ENCODE measurements at places on chromosomes 7 and 10.
A peak's percentile ranks its signal among the peaks of the same experiment; 100 is the strongest.

DNA sequence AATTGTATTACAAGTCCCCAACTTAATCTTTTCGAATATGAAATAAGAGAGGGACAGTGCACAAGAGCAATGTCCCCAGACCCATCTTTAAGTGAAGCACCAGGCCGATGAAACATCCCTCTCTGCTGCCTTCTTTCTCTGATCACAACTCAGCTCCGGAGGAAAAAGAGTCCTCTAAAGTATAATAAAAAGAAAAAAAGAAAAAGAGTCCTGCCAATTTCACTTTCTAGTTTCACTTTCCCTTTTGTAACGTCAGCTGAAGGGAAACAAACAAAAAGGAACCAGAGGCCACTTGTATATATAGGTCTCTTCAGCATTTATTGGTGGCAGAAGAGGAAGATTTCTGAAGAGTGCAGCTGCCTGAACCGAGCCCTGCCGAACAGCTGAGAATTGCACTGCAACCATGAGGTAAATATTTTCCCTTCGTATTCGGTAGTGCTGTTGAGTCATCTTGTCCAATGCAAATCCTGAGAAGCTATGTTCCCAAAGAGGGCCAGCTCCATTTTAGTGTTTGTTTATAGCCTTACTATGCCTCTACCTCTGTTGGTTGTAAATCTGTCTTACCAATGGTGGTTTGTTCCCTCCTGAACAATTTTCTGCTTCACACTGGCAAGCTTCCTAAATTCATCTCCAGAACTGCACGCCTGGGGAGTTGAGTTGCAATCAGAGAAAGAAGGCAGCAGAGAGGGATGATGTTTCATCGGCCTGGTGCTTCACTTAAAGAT is at the start of gene IFIT2:
Gene IFIT2 (plus strand): TSS at position 326 of the 725 bp plus-strand sequence. CDS start 78 bp downstream, at position 404.
- DNase-seq = peak; percentile 29

GRCh38 chr7:69843653-69844052 is 245.4 kb downstream of the AUTS2 start:
- DNase-seq = no peak

GRCh38 chr10:114289096-114289436 is 50.0 kb downstream of the VWA2 start:
- DNase-seq = no peak

- DNase-seq = no peak
Observed at GRCh38 chr10:71143610-71144009, 68.8 kb upstream of the UNC5B start.

DNA sequence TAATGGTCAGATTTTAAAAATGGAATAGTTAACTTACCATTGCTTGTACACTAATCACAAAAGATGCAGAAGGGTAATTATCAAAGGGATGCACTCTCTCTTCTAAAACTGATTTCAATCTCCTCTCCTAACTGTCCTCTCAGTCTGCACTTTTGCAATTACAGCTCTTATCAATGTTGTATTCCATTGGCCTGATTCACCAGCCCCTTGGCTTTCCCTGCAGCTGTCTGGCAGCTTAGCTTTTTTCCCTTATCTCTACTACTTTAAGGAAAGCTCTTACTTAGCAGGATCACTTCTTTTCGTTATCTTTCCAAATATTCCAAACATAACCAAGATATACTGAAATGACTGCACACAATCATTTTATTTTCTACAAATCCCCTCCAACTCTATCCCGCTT is 448.8 kb downstream of the GRM8 start:
- DNase-seq = no peak

DNA sequence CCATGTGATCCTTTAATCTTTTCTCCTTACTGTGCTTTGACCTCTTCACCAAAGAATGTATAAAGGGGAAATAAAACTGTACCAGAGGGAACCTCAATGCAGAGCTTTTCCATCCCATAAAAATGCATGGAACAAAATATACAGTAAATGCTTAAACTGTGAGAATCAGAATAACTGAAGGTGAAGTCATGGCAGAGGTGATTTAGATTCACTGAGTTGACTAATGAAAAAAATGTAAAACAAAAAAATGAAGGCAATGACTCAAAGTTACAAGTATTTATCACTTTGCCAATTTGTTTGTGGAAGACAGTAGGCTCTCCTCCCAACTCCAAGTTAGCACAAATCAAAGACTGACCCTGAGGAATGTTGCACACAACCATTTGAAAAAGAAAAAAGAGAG is 1331.6 kb upstream of the SORCS1 start:
- DNase-seq = no peak

DNA sequence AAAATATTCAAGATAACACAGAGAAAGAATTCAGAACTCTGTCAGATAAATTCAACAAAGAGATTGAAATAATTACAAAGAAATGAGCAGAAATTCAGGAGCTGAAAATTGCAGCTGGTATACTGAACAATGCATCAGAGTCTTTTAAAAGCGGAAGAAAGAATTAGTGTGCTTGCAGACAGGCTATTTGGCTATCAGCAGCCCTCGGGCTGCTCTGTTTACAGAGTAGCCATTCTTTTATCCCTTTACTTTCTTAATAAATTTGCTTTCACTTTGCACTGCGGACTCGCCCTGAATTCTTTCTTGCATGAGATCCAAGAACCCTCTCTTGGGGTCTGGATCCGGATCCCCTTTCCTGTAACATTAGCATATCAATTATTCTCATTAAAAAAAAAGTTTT is 1040.0 kb downstream of the SORCS3 start:
- no peak for DNase-seq
